Progenitor cell of endocrine pancreas (in vitro differentiated cells): ENCODE measurements at places on chromosomes 5 and 9. TPM values are rescaled to one million over a fixed set of nuclear protein-coding genes. Genes with fewer than 3 reads are reported as not detected.
A peak's percentile ranks its signal among the peaks of the same experiment; 100 is the strongest.

LHX3 gene
- total RNA-seq = not detected in 2 replicates

ABCA2 gene
- total RNA-seq = 26.4 and 30.1 TPM in 2 replicates

- no peak for DNase-seq
- no peak overlapping the region for H3K27ac ChIP-seq
- peaks cover 10% of the 10 kb centered on the region for H3K27me3 ChIP-seq
- H3K4me3 ChIP-seq = no peak overlapping the region
Observed at GRCh38 chr9:134894136-134894860, 13.7 kb downstream of the FCN2 start.

DNA sequence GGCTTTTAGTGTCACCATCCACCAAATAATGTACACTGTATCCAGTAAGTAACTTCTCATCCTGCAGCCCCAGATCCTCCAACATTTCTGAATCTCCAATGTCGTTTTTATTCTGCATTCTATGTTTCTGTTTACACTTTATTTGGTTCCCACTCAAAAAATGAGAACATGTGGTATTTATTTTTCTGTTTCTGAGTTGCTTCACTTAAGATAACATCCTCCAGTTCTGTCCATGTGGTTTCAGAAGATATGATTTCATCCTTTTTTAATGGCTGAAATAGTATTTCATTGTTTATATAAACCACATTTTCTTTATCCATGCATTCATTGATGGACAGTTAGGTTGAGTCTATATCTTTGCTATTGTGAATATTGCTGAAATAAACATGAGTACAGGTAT, 677.3 kb upstream of the FTMT start:
- no peaks in the 10 kb centered on the region for H3K27me3 ChIP-seq
- no peak overlapping the region for H3K27ac ChIP-seq
- H3K4me3 ChIP-seq = no peak overlapping the region
- H3K36me3 ChIP-seq = no peaks in the 10 kb centered on the region
- H3K4me1 ChIP-seq = no peaks in the 10 kb centered on the region
- DNase-seq = no peak

DNA sequence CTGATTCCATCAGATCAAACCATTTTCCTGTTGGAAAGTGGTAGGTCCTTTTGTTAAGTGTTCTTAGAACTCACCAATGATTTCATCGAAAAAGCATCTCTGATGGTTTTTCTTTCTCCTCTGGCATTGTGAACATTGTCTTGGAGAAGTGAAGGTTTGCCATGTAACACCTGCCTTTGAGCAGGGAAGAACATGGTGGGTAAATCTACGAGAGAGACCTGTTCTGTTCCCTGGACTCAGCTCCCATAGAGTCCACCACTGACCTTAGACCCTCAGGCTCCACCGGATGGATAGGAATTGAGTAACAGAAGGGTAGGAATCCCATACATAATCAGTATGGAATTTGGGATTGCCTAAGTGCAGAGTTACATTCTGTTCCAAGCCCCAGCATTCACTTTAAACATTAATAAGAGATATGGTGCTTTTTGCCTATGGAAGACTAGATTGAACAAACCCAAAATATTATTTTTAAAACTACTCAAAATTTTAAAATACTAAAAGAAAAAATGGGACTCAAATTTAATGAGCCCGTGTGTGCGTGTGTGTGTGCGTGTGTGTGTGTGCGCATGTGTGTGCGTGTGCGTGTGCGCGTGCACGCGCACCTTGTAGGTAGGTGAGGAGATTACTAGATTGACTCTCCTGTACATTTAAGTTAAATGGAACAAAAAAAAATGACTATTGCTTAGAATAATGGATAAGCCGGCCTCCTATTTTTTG, 92.0 kb downstream of the C9orf152 start:
- H3K36me3 ChIP-seq = no peaks in the 10 kb centered on the region
- peak overlapping the region; percentile 33 for H3K27ac ChIP-seq
- H3K27me3 ChIP-seq = peaks cover 10% of the 10 kb centered on the region
- H3K4me1 ChIP-seq = peaks cover 4% of the 10 kb centered on the region
- H3K4me3 ChIP-seq = no peak overlapping the region

- H3K27me3 ChIP-seq = no peaks in the 10 kb centered on the region
- H3K4me3 ChIP-seq = no peak overlapping the region
- H3K4me1 ChIP-seq = no peaks in the 10 kb centered on the region
- DNase-seq = no peak
Observed at GRCh38 chr9:15086156-15086763, 176.0 kb upstream of the FREM1 start.

DNA sequence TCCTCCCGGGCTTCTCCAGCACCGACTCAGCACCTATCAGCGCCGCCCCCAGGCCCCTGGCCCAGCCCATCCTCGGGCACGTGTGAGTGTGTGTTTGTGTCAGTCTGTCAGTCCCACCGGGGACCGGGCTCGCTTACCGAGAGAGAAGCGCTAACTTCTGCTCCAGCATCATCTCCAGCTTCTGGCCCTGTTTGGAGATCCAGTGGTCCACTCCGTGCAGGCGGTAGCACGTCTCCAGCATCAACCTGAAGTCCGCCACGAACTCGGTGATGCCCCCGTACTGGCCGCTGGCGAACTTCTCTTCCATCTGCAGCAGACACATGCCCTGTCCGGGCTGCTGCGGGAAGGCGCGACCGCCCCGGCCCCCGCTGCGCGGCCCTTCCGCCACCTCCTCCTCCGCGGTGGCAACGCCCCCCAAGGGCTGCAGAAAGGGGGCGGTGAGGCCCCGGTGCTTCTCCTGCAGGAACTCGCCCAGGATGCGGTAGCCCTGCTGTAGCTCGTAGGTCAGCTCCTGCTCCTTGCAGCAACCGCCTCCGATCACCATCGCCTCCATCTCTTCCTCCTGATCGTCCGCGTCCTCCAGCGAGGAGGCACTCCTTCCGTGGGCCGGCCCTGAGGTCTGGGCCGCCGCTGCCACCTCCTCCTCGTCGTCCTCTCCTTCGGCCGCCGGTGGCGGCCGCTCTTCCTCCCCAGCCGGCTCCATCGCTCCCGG, 8.2 kb downstream of the RANBP6 start:
- H3K4me1 ChIP-seq = peaks cover 28% of the 10 kb centered on the region
- H3K27me3 ChIP-seq = no peaks in the 10 kb centered on the region
- H3K4me3 ChIP-seq = peak overlapping the region; percentile 96
- peak; percentile 62 for DNase-seq

GRCh38 chr9:107991581-107991980, 502.0 kb upstream of the KLF4 start:
- peaks cover 74% of the 10 kb centered on the region for H3K27me3 ChIP-seq
- H3K27ac ChIP-seq = no peak overlapping the region
- no peaks in the 10 kb centered on the region for H3K36me3 ChIP-seq

- peak; percentile 76 for DNase-seq
- no peaks in the 10 kb centered on the region for H3K36me3 ChIP-seq
- peak within 1 kb of the TSS; percentile 90 for H3K27ac ChIP-seq
- H3K27me3 ChIP-seq = peaks cover 2% of the 10 kb centered on the region
- H3K4me1 ChIP-seq = peaks cover 11% of the 10 kb centered on the region
Observed at GRCh38 chr9:113340011-113340699, at the start of gene WDR31. TSS of gene WDR31 (minus strand) at chr9:113340275. CDS start at chr9:113332022, 8,253 bp downstream.
